ENCODE measurements at places on chromosomes 1 and 21.

- H3K36me3 ChIP-seq, result no peaks in the 10 kb centered on the region
- no peak overlapping the region for H3K4me3 ChIP-seq
- no peaks in the 10 kb centered on the region for H3K27me3 ChIP-seq
- no peak for DNase-seq
- no peak overlapping the region for H3K27ac ChIP-seq
Measured at GRCh38 chr1:83746234-83746633, 252.7 kb downstream of the TTLL7 start.

- no peaks in the 10 kb centered on the region for H3K4me1 ChIP-seq
- no peak overlapping the region for H3K4me3 ChIP-seq
- H3K27ac ChIP-seq, result no peak overlapping the region
- peaks cover 72% of the 10 kb centered on the region for H3K27me3 ChIP-seq
- no peak for DNase-seq
Measured at GRCh38 chr1:25095635-25096200, 136.6 kb downstream of the SYF2 start.

- no peaks in the 10 kb centered on the region for H3K27me3 ChIP-seq
- H3K27ac ChIP-seq, result no peak overlapping the region
- no peaks in the 10 kb centered on the region for H3K36me3 ChIP-seq
- H3K4me1 ChIP-seq, result no peaks in the 10 kb centered on the region
- DNase-seq, result peak; percentile 67
Measured at GRCh38 chr1:10646347-10646861, 150.0 kb downstream of the CASZ1 start.

- peak overlapping the region; percentile 92 for H3K27ac ChIP-seq
- H3K36me3 ChIP-seq, result peaks cover 9% of the 10 kb centered on the region
- H3K4me1 ChIP-seq, result peaks cover 32% of the 10 kb centered on the region
Measured at GRCh38 chr1:24745711-24746413, 615 bp downstream of the CLIC4 start.

DNA sequence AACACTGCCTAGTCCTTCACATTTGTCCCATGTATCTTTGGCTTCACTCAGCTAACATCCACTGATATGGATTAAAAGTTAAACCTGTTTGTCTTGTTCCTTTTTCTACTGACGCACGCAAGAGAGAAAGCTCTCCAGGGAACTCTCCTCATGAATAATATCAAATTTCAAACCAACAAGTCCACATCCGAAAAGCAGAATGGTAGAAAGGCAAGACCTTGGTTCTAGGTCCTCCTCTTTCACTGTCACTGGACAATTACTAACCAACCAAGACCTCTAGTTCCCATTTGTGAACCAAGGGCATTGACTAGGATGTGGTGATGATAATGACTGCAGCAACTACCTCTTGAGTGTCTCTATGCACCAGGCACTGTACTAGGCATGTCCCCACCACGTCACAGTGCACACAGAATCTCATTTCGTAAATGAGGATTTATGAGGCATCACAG is 8.4 kb downstream of the PLPP3 start:
- H3K27me3 ChIP-seq, result no peaks in the 10 kb centered on the region
- peaks cover 31% of the 10 kb centered on the region for H3K36me3 ChIP-seq
- H3K4me1 ChIP-seq, result peaks cover 27% of the 10 kb centered on the region
- no peak overlapping the region for H3K27ac ChIP-seq
- H3K4me3 ChIP-seq, result no peak overlapping the region

DNA sequence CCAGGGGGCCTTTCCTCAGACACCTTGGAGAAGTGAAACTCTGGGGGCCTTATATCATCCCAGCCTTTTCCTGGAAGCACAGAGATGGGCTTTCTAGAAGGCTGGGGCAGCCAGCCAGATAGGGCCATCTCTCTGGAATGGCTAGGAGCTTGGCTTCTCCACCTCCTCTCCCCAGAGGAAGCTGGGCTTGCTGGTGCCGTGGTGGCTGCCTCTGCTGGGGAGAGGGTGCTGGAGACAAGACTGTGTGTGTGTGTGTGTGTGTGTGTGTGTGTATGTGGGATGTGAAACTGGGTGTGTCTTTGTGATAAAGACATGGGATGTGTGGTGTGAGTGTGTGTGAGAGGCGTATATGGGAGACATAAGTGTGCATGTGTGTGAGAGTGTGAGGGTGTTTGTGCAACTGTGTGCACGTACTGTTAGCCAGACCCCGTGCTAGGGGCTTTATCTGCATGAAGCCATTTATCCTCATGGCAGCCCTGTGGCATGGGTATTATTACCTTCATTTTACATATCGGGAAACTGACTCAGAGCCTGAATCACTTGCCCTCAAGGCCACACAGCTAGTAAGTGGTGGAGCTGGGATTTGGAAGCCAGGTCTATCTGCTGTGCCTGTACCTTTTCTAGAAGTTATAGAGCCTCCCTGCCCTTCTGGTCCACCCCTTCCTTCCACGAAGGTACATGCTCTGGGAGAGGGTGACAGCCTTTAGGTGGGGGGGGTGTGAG is 44.2 kb downstream of the PTPRU start:
- DNase-seq, result peak; percentile 59
- H3K27me3 ChIP-seq, result no peaks in the 10 kb centered on the region
- no peaks in the 10 kb centered on the region for H3K36me3 ChIP-seq
- H3K4me1 ChIP-seq, result 0 out of 2 replicates have a peak, but pooled peaks cover 3% of the 10 kb centered on the region

GRCh38 chr1:7583291-7584096 is 187.6 kb upstream of the VAMP3 start:
- H3K4me3 ChIP-seq, result no peak overlapping the region
- no peaks in the 10 kb centered on the region for H3K4me1 ChIP-seq
- peaks cover 15% of the 10 kb centered on the region for H3K27me3 ChIP-seq
- no peak for DNase-seq
- H3K27ac ChIP-seq, result no peak overlapping the region

DNA sequence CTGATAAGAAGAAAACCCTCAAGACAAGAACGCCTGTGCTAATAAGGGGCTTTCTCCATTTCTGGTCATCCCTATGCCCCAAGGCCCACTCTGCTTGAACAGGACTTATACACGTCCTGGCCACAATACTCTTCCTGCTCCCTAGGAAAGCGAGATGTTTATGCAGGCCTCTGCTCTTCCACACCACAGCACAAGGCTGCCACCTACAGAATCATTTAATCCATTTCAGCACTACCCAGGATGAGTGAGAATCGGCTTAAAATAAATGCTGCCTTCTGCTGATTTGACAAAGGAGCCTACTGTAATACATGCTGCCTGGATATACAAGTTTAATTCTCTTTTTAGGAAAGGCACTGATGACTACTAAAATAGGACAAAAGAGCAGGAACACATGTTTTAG is 29.4 kb downstream of the FRRS1 start:
- H3K4me1 ChIP-seq, result no peaks in the 10 kb centered on the region
- H3K27ac ChIP-seq, result no peak overlapping the region

GRCh38 chr1:97304366-97304765 is 582.8 kb downstream of the PTBP2 start:
- no peak overlapping the region for H3K27ac ChIP-seq
- DNase-seq, result no peak
- H3K27me3 ChIP-seq, result no peaks in the 10 kb centered on the region
- no peaks in the 10 kb centered on the region for H3K4me1 ChIP-seq
- no peaks in the 10 kb centered on the region for H3K36me3 ChIP-seq

DNA sequence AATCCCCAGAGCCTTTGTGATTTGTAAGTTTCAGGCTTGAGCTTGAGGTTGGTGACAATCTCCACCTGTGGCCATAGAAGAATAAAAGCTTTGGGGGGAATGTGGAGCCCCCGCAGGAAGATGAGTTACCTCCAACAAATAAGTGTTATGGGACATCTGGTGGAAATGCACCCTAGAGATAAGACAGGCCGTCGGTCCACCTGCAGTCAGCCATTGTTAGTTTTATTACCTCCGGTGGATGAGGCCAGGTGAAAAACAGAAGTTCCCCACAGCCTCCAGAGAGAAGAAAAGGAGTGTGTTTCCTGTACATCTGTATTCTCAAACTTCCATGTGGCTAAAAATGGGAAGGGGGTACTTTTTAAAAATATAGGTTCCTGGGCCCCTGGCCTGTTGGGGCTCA is 137.4 kb downstream of the KAZN start:
- H3K4me1 ChIP-seq, result peaks cover 5% of the 10 kb centered on the region
- no peak overlapping the region for H3K4me3 ChIP-seq
- no peak overlapping the region for H3K27ac ChIP-seq
- no peaks in the 10 kb centered on the region for H3K36me3 ChIP-seq
- DNase-seq, result no peak

- H3K4me1 ChIP-seq, result no peaks in the 10 kb centered on the region
- H3K4me3 ChIP-seq, result no peak overlapping the region
- no peak for DNase-seq
- H3K27me3 ChIP-seq, result no peaks in the 10 kb centered on the region
- H3K27ac ChIP-seq, result no peak overlapping the region
- no peaks in the 10 kb centered on the region for H3K36me3 ChIP-seq
Measured at GRCh38 chr1:159510229-159510541, 25.6 kb downstream of the OR10J5 start.
